Lung (tissue), 17 donors: ENCODE measurements at places on chromosomes 7 and 10. TPM values are rescaled to one million over a fixed set of nuclear protein-coding genes. Genes with fewer than 3 reads are reported as not detected.

The CYP17A1 gene
- polyA plus RNA-seq: 1.2 TPM

The CTAGE8 gene
- not detected for polyA plus RNA-seq

The ZNF503 gene
- polyA plus RNA-seq: 11.7 TPM

The ATG9B gene
- polyA plus RNA-seq: 1.8 TPM

DNA sequence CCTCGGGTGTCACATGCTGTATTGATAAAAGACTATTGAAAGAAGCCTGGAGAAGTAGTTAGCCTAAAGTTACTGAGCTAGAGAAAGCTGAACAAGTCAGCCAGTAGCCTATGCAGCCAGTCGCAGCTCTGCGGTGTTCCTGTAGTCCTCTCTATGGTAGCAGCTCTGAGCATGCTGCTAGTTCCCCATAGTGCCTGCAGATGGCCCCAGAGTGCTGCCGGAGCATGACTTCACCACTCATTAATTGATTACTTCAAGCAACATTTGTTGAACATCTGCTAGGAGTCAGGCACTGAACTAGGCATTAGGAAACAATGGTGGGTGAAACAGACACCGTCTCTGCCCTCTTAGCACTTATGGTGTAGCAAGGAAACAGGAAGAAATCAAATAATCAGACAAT lies 422.7 kb downstream of the SORCS3 start:
- peak; percentile 15 for DNase-seq

- DNase-seq: no peak
Observed at GRCh38 chr10:126090443-126090842, 194.1 kb downstream of the FANK1 start.

GRCh38 chr10:29820890-29821461 lies 186.2 kb upstream of the SVIL start:
- no peak for DNase-seq

DNA sequence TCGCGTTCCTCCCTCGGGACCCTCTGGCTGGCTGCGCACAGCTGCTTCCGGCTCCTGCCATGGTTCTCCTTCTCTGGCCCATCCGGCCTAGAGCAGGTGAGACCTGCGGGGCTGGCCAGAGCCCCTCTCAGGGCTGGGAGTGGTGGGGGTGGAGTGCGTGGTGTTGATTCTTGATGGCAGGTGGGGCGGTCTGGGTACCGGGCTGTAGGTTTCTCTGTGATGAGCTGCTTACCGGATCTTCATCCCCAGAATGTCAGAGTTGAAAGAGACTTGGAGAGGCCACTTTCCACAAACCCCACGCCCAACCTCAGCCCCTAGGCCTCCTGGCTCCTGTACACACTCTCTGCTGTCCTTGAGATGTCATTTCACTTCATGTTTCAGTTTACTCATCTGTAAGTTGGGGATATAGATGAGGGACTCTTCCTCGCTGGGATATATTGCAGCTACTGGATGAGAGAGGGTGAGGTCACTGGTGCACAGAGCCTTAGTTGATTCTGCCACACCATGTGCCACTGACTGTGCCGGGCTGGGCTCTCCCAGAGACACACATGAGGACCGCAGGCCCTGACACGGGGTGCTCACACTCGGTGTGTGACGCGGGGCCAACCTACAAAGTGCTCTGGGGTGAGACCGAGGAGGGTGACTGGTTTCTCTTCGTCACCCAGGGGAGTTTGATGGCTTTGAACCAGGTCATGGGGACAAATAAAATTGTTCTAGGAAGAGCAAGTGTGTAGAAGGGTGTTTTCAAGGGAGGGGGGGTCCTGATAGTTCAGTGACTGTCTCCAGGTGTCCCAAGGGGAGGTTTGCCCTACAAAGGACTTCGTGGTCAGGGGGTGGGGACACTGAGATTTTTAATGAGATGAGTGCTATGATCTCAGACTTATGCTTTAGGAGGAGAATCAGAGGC lies 29.5 kb downstream of the ZNF775 start:
- DNase-seq: no peak

GRCh38 chr7:368651-369475 lies 78.9 kb downstream of the FOXL3 start:
- DNase-seq: no peak

- DNase-seq: no peak
Observed at GRCh38 chr7:73864981-73865711, 4.2 kb downstream of the TMEM270 start.

DNA sequence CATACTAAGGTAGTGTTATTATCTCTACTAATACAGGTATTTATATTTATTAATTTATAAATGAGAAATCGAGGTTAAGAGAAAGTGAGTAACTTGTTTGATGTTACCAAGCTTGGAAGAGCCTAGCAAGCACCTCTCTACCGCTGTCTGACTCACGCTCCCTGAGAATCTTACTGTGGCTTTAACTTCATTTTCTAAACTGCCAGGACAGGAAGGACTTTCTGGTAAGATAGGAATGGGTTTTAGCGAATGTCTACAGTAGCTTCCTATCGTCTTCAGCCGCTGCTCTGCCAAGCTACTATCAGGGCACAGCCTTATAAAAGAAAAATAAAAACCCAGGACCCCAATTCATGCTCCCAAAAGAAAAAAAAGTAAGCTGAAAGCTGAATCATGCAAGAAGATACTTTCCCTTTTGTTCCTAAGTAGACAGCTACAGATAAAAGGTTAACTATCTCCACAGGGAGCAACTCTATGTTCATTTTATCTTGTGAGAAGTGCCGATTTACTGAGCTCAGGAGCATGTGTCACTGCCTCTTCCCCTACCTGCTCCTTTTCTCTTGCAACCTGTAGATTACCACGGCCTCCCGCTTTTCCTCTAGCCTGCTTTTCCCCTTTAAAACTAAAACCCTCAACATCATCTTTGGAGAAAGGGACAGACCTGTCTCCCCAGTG lies 60.2 kb downstream of the THNSL1 start:
- DNase-seq: no peak

GRCh38 chr7:128155100-128155740 lies 85.9 kb upstream of the LEP start:
- no peak for DNase-seq

DNA sequence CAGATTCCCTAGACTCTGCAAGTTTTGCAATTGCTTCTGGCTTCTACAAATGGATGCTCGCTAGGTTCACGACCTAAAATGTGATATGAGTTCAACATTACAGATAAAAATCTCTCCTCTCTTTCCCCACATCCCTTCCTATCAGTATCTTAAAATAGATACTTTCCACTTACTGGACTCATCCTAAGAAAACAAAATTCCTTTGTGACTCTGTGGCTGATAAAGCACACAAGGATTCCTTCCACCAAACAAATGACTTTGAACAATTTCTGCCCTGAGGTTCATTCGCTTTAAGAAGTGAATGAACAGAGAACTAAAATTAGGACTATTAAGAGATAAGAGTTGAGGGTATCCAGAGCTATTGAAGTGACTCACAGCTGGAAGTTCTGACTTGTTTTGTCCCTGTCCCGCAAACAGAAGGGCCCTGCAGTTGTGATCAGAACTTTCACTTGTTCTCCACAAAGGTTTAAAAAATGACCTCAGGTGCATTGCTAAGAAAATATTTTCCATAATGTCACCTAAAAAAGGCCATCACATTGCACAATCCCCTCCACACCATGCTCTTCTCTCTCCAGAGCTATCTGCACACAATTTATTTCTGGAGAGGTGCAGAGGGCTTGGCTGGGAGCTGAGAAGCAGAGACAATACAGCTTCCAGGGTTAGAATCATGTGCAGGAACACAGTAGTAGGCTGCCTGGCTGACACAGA lies 96.1 kb downstream of the PIP4K2A start:
- DNase-seq: no peak

DNA sequence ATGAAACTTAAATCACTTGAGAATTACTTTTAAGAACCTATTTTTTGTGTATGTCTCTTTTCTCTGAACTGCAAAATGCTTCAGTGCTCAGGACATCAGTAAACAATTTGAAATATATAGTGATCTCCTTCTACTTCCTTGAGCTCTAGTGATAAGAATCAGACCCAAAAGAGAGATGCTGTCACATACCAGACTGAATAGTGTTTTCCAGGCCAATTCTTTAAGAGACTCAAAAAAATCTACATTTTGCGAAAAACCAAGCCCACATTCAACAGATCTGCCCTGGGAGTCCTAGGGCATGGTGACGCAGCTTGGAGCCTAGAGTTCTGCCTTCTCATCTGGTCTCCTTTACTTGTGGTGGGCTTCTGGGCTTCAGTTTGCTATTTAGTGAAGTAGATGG lies 72.1 kb upstream of the SLC13A1 start:
- no peak for DNase-seq

DNA sequence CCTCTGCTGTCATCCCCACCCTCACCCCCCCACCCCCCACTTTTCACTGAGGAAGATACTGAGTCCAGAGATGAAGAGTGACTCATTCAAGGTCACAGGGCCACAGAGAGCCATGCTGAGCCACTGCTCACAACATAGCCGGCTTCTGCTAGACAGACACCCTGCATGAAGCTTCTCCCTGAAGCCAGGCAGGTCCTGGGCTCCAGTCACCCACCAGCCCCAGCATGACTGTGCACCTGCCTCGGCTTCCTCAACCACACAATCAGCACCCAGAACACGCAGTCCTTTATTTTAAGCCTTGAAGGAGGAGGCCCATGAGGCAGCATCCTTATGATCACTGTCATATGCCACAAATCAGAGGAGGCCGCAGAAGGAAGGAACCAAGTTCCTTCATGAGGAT lies 19.2 kb upstream of the PRKAG2 start:
- no peak for DNase-seq

DNA sequence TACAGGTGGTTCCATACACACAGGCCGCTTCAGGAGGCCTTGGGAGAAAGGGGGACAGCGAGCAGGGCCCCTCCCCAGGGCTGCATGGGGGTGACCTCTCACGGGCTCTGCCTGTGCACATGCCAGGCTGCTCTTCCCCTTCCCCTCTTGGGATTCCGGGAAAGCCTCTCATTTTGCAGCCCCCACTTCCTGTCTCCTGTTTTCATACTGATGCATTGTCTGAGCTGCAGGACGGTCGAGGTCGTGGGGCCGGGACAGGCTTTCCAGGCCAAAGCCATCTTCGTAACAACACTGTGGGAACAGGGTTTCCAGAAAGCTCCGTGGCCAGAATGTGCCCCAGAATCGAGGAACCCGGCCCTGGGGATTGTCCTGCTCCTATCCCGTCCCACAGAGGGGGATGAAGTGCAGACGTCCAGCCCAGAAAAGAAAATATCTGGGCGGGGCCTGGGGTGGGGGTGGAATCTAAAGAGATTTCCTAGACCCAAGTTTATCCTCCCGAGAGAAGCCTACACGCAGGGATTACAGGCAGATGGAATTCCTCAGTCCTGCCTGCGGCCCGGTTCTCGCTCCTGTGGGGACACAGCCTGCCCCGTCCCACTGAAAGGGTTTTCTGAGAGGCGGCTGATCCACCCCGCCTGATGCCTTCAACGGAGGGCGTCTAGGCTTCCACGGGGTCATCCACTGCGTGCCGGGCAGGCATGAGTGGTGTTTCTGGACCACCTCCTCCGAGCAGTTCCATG lies 29.5 kb upstream of the DNAAF5 start:
- peak; percentile 21 for DNase-seq
